ENCODE measurements at places on chromosomes 11 and 22.

- DNase-seq, result no peak
Measured at GRCh38 chr11:132008872-132009271, 638.5 kb downstream of the NTM start.

DNA sequence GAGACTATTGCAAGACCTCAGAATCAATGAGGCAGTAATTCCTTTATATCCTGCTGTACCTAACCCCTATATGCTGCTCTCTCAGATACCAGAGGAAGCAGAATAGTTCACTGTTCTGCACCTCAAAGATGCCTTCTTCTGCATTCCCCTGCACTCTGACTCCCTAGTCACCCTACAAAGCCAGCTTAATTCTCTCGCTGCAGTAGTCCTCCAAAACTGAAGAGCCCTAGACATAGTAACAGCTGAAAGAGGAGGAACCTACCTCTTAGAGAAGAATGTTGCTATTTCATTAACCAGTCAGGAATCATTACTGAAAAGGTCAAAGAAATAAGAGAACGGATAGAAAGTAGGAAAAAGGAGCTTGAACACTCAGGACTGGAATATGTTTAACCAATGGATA lies 49.3 kb downstream of the PRSS23 start:
- no peak for DNase-seq

GRCh38 chr11:29002816-29003215 lies 894.6 kb downstream of the METTL15 start:
- DNase-seq, result no peak

GRCh38 chr11:104682206-104682605 lies 216.1 kb downstream of the CASP12 start:
- DNase-seq, result no peak

- no peak for DNase-seq
Measured at GRCh38 chr22:28032861-28033260, 113.8 kb upstream of the PITPNB start.

DNA sequence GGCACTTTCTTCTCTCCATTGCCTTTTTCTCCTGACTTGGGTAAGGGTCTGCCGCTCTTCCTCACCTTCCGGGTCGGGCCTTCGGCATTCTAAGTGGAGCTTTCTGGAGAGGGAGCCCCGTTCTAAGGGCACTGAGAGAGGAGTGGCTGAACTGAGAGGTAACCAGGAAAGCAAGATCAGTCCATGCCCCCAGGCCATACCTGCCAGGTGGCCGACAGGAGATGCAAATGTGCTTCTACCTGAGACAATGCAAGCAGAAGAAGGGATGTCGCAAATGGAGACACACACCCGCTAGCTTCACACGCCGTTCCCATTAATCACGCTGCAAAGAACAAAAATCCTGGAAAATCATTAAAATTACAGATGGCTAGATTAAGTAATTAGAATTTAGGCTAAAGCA lies 156.4 kb upstream of the TBCEL start:
- DNase-seq, result no peak

DNA sequence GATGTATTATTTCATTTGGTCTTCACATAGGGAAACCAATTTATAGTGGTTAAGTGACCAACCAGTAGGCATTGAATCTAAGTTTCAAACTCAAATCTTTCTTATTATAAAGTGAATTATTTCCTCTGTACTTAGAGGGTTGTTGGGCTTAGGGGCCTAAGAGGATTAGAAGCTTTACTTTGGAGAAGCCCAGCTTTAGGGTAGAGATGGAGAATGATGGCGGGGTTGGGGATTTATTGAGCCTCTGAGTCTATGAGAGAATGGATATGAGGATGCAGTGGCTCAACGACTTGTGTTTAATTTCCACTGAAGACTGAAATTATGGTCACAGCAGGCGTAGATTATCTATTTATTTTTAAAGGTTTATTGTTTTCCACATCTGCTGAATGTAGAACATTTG lies 55.5 kb downstream of the CHRDL2 start:
- no peak for DNase-seq

DNA sequence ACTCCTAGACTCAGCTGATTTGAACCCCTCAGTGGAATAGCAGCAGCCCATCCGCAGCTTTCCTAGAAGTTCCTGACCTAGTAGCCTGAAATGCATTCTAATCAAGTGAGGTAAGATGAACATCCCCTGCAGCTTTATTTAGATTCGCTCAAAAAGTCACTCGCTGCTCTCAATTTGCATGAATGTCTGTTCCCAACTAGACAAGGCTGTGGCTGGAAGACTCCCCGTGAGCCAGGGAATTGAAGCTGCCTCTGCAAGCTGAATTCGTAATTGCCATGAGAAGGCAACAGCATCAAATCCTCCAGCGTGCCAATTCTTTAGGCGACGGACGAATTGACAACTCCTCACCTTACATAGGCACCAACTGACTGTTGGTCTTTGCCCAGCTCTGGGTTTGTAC lies 17.1 kb upstream of the SCN3B start:
- no peak for DNase-seq

DNA sequence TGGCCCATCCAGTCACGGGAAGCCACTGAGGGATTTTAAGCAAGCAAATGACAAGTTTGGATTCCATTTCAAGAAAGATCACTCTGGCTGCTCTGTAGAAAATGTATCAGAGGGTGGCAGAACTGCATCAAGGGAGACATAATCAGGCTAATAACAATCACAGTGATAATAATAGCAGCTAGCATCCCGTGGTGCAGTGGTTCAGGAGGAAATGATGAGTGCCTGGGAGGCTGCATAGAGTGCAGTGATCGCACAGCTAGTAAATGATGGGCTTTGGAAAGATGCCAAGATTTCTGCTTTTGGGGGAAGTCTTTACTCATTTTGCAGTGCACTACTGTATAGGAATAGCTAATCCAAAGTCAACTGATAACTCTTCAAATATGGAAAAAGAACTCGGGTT lies 35.8 kb downstream of the TNRC6B start:
- DNase-seq, result no peak

GRCh38 chr11:56885177-56885576 lies 103.5 kb upstream of the OR5AK2 start:
- DNase-seq, result no peak

DNA sequence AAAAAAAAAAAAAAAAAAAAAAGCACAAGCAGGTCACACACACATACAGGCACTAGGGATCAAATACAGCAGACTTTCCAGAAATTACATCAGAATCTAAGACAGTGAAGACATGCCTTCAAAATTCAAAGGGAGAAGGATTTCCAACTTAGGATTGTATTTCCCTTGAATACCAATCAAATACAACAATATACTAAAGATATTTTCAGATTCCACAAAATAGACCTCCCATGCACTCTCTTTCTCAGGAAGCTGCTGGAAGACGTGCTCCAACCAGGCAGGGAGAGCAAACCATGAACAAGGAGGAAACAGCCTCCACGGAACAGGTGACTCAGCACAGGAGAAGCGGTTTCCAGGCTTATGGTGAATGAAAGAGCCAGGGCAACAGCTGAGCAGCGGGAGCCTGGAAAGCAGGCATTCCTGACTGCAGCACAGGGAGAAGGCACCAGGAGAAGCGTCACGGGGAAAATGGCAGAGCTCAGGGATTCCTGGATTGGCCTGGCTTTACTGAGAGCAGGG lies 32.0 kb downstream of the TMEM184B start:
- no peak for DNase-seq

DNA sequence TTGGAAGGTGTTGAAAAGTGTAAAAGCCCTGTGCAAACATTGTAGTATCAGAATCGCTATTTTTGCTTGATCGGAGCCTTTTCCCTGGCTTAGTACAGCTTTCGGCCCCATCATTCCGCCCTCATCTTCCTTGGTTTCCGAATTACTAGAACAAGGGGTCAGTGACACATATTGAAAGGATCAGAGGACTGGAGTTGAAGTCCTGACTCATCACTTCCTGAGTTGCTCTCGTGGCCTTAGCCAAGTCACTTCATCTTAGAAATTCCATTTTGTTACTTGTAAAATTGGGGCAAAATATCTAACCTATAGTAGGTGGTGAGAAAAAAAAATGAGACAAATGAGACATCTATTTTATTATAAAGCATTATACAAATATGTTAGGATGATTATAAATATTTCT lies 375.0 kb downstream of the NTM start:
- no peak for DNase-seq

GRCh38 chr11:91308069-91308468 lies 916.5 kb upstream of the FAT3 start:
- no peak for DNase-seq

- no peak for DNase-seq
Measured at GRCh38 chr11:126488591-126489370, 133.3 kb downstream of the ST3GAL4 start.

GRCh38 chr11:121453589-121454299 lies 977 bp upstream of the SORL1-AS1 start:
- DNase-seq, result no peak

- DNase-seq, result no peak
Measured at GRCh38 chr11:26457636-26458035, 114.4 kb downstream of the MUC15 start.

- DNase-seq, result no peak
Measured at GRCh38 chr22:37894939-37895670, 11.0 kb upstream of the MICALL1 start.

- no peak for DNase-seq
Measured at GRCh38 chr22:19180740-19181410, 2.3 kb upstream of the SLC25A1 start.

DNA sequence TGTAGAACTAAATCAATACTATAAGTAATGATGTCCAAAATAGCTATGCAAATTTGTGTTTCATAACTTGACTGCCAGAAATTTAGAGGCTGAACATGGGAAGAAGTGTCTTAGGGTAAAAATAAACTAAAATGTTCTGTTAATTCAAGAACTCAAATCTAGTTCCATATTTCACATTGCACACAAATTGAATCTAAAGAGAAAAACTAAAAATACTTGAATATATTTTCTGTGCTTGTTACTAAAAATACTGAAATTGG lies 43.5 kb downstream of the FANCF start:
- DNase-seq, result no peak

DNA sequence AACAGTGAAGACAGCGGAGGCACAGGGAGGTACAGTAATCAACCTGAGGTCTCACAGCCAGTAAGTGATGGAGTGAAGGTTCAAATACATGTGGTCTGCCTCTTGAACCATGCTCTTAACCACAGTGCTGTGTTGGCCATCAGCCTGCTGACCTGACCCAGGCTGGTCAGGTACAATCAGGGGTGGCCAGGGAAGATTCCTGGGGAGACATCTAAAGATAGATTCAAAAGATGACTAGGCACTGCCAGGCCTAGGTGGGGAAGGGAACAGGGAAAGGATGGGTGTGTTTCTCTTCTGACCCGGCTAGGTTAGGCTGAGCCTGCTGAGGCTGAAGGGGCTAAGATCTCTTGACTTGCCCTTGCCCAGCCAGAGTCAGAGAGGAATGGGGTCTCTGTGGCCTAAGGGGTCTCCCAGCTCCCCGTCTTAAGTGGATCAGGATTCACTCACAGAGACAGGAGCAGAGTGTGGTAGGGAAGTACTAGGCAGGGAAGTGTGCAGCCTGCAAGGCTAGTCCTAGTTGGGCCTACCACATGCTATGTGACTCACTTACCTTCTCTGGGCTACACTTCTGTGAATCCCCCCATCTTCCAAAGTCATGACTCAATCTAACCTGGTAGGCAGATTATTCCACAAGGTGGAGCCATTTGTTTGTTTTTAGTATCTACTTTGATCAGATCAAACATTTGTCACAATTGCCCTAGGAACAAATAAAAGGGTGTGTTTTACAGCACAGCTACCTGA lies 10.4 kb upstream of the SREBF2 start:
- no peak for DNase-seq

DNA sequence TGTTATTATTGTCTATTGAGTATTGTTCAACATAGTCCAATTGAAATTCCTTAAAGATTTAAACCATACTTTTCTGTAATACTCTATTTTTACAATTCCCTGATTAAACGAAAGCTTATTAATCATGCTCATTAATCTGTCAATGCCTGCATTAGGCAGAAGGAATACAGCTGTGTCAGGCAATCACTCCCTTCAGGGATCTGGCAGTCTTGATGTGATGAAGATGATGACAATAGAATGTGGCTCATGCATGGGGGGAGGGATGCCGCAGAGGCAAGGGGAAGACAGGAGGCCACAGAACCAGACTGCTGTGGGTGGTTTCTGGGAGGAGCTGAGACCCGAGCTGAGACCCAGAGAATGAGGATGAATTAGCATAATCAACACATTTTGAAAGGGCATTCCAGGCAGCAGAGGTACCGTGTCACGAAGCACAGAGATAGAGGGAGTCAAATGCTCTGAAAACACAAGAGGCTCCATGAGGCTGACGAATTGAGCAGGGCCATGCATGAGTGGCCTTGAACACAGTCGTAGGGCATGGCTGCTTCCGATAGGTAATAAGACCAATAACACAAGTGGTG lies 1075.5 kb downstream of the OPCML start:
- DNase-seq, result no peak

- no peak for DNase-seq
Measured at GRCh38 chr11:43632181-43632580, 48.4 kb upstream of the HSD17B12 start.

GRCh38 chr11:5274395-5274794 lies 4.7 kb upstream of the HBE1 start:
- no peak for DNase-seq

DNA sequence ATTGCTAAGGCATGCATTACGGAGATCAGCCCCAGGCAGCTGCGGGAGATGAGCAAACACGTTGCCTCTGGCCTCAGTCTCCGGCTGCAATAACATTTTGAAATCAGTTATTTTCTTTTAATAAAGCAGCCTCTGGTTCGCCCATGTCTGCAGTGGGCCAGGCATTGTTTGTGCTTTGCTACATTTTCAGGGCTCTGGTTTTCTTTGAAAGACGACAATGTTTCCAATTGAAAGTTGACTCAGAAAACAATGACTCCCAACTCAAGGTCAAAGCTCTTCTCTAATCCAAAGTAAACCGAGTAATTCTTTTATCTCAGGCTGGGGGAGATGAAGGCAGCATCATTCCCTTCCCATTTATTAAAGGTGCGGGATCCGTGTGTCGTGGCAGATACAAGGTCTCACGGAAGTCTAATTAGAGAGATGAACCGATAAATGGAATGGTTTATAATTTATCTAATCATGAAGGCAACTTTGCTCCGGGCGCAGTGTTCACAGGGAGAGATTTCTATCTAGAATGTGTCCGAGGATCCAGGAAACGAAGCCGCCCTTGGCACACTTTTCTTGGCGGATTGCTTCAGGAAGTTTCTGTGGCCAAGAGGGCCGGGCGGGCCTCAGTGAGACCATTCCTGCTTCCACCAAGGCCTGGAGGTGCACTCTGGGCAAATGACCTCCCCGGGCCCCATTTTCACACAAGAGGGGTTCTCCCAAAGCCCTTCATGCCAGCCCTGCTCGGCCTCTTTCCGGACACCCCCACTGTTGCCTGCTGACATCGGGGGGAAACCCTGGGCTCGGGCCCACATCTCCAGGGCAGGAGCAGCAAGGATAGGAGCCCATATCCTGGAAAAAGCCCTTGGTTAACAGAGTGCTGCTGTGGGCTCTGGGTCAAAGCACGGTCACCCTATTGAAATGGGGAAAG lies 811.4 kb downstream of the BRD1 start:
- no peak for DNase-seq

DNA sequence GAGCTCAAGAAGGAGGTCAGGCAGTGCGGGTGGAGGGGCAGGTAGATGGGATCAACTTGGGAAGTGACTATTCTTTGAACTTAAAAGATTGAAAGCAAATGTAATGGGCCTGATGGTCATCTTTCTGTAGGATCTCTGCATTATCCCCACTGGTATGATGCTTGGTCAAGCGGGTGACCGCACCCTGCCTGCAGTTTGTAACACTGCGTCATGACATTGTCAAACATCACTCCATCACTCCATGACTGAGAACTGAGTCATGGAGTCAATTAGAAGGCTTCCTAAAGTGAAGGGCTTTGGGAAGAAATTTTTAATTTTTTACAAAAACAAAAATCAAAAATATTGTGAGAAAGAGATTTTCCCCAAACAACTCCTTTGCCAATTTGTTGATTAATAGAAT lies 62.4 kb upstream of the BMAL1 start:
- no peak for DNase-seq

- no peak for DNase-seq
Measured at GRCh38 chr11:121421149-121421901, 30.8 kb upstream of the SORL1 start.

Measured in NCI-H2081 treated with DMSO at 0.1 percent for 48 hours (cell line).